Psoas muscle (tissue), 8 donors: ENCODE measurements at places on chromosomes 7 and 10. TPM values are rescaled to one million over a fixed set of nuclear protein-coding genes. Genes with fewer than 3 reads are reported as not detected.

Gene ZNF239
- 5.3 TPM for total RNA-seq

DNA sequence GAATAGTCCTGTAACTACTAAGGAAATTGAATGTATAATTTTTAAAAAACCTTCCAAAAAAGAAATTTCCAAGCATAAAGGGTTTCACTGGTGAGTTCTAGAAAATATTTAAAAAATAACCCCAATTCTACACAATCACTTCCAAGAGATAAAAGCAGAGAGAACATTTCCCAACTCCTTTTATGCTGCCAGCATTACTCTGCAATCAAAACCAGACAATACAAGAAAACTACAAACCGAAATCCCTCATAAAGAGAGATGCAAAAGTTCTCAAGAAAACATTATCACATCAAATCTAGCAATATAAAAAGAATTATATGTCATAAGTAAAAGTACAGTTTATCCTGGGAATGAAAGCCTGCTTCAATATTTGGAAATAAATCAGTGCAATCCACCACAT is 84.8 kb downstream of the OAT start:
- DNase-seq, result no peak

Gene GIMAP2
- 3.7 TPM for total RNA-seq

Gene FAM25C
- not detected for total RNA-seq

Gene SPDYE11
- not detected for total RNA-seq

- no peak for DNase-seq
Observed at GRCh38 chr10:132066186-132066585, 440 bp downstream of the JAKMIP3 start.

Gene TLX1
- not detected for total RNA-seq

DNA sequence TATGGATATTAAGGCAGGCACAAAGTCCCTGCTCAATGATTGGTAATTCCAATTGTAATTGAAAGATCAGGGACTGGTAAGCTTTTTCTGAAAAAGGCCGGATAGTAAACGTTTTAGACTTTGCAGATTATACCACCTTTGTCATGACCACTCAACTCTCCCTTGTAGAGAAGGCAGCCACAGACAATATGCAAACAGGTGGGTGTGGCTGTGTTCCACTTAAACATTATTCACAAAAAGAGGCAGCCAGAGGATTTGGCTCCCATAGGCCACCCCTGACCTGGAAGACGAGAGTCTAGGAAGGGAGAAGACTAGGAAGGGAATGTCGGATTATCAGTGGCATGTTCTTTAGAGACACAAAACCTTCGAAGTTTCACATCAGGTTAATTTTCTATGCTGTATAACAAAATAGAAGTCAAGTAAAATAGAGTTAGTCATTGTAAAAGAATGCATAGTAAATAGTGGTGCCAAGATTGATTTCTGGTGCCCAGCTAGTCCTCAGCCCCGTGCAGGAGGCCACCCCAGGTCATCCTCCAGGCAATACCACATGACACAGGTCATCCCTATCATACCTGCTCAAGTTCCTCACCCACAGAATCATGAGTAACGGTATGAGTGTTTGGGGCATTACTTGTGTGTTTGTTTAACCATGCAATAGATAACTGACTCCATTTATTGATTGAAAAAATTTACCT is 193.8 kb downstream of the PLPP4 start:
- DNase-seq, result no peak

DNA sequence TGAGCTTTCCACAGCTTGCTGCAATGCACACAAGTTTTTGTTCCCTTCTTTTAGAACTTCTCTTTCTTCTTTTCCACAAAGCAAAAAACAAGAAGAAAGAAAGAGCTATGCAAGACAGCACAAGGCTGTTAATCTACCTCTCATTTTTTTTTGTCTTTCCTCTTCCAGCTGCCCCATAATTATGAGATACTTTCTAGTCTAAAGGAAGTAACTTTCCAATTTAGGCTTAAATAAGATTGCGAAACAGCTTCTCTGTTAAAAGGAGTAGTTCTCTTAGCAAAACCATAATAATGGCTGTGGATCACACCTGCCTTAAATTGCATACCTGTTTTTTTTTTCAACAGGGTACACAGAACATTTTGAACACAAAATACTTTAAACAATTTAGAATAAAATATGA is 56.0 kb downstream of the NDUFB2 start:
- no peak for DNase-seq

DNA sequence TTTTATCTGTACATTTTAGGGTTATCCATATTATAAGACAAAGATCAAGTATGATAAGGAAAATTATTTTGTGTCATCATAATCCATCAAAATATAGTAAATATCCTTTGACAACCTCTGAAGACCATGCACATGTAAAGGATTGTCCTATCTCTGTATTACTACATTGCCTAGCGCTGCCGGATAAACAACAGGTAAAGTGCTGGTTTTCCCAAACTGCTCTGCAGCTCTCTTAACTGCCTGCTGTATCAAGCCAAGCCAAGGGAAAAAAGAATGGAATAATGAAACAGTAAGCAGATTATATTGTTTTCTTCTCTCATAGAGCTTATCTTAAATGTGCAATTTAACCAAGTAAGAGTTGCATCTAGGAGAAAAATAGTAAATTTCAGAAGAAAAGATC is 70.8 kb downstream of the PTF1A start:
- no peak for DNase-seq

DNA sequence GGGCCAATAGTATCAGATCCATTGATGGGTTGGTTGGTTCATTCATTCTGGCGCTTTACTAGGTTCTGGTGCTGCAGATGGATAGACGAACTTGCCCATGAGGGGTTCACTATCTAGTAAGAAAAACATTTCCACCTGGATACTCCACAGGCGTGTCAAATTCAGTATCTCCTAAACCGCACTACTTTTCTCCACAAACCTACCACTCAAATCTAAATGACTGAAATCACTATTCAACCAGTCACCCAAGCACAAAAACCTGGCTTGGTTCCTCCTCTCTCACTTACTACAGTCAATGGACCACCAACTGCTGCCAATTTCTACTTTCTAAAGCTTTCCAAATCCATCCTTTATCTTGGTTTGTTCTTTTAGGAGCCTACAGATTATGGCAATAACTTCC is 572 bp downstream of the AGK start:
- no peak for DNase-seq

DNA sequence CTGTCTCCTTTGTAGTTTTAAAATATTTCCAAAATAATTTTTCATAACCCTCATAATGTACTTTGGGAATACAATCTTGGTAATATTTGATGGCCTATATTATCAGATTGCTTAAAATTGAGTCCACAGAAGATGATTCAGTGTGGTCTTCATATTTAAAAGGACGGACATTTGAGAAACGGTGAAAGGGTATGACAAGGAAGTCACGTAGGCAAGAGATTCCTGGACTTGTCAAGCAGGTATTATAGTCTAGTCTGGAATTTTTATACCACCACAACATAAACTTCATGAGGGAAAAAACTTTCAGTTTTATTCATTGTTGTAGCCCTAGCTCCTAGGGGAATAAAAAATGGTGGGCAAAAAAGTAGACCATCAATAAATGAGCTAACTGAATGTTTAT is 82.3 kb downstream of the KMT2E start:
- no peak for DNase-seq

Gene TAS2R41
- total RNA-seq, result not detected

Gene NRCAM
- total RNA-seq, result 0.21 TPM

- DNase-seq, result no peak
Observed at GRCh38 chr7:86747698-86748097, 104.0 kb downstream of the GRM3 start.

DNA sequence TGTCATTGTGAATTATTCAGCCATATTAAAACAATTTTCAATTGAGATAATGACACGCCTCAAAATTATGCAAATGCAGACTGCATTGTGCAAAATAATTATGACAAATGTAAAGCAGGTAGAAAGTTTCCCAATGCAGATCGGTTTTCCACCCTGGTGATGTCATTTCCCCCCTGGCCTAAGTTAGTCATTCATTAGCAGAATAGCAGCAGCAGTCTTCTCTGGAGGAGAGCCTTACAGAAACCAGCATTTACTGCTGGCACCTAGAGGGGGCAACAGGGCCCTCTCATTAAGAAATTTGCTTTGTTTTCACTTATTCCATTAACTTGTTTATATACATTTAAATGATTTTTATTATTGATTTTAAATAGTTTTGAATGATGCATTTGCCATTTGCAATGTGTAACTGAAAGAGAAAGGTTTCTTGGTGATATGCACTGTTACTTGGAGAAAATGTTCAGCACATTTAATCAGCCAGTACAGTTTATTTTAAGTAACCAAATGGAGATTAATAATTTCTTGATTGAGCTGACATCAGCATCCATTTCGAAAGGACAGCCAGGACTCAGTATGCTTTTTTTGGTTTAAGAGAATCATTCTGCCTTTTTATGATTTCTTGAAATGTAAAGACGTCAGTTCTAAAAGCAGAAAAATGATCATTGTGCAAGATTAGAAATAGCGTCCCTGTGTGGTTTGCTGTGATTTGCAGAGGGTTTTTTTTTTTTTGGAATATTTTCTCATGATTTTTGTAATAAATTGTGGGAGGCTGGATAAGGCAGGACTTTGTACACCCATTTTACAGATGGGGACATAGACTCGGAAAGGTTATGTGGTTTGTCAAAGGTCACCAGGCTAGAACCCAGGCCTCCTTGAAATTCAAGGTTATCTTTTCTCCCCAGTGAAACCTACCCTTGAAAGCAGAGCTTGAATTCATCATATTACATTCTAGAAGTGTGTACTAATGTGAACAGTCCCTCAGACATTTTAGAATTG is 3.5 kb downstream of the ARID5B start:
- DNase-seq, result no peak

Gene C10orf95
- total RNA-seq, result not detected

DNA sequence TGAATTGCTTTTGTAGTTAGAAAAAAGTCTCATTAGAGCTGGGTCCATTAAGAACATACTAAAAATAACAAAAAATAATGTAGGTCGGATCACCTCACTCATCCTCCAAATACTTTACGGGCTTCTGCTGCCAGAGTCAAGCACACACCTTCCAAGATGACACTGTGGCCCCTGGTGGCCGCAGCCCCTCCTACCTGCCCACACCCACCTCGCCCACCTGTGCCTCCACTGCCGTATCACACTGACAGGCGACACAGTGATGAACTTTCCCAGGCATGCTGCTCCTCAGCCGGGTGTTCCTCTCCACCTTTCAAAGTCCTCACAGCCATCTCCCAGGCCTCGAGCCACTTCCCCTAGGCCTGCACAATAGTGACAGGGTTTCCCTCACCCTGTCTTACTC is 60.9 kb downstream of the STK17A start:
- DNase-seq, result no peak

Gene NEUROG3
- total RNA-seq, result not detected

Gene EMX2
- total RNA-seq, result 0.69 TPM

GRCh38 chr10:49348593-49348992 is 47.3 kb downstream of the DRGX start:
- DNase-seq, result no peak
